ENCODE measurements at places on chromosomes 3 and 15. TPM values are rescaled to one million over a fixed set of nuclear protein-coding genes. Genes with fewer than 3 reads are reported as not detected.

The NRROS gene
- polyA plus RNA-seq: 3.4 TPM

The SEMA5B gene
- polyA plus RNA-seq: 30.1 TPM

The ROPN1 gene
- polyA plus RNA-seq: 0.37 TPM

The SLC24A5 gene
- polyA plus RNA-seq: 1.3 TPM

- no peak for DNase-seq
These were observed 25.6 kb upstream of the NR2E3 start for GRCh38 chr15:71784719-71785118.

DNA sequence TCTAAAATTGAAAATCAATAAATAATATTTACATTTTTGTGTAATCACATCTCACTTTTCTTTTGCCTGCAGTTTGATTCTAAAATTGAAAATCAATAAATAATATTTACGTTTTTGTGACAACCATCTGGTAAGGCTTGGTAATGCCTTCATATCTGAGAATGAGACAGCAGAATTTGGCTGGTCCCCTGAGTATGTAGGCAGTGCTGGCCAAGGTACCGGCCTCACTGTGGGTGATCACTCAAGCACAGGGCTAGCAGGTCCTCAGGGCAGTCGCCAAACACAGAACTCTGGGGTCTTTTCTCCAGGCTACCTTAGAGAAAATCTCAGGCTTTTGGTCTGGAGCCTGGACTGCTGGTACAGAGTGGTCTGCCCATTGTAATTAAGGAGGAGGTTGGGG, 26.2 kb downstream of the RTP3 start:
- DNase-seq: no peak

GRCh38 chr3:32862247-32862935, 44.6 kb downstream of the TRIM71 start:
- DNase-seq: no peak

DNA sequence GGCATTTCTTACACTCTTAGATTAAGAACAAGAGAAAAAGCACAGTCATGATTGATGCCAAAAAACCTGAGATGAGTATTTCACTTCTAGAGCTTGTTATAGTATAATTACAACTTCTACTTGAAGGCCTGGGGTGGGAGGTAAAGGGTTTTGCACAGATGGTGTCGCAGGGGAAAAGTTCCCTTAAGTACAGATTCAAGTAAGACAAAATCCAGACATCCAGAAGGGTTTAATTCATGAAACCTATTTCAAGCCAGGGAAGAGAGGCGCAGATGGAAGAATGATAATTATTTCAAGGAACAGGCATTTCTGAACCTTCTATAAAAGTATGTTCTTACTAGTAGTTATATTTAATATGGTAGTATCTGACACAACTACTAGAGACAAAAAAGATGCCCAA, 70.6 kb downstream of the TM4SF4 start:
- no peak for DNase-seq

GRCh38 chr3:58093574-58094195, 85.5 kb downstream of the FLNB start:
- no peak for DNase-seq

Measured in left renal cortex interstitium (tissue), 4 donors.